CD4-positive, alpha-beta T cell treated with Interleukin-6 at 100 ng/mL for 8 hours (primary cell): ENCODE measurements at places on chromosomes 3 and 15.

GRCh38 chr15:29727871-29728270 lies 94.4 kb downstream of the TJP1 start:
- no peak for DNase-seq

DNA sequence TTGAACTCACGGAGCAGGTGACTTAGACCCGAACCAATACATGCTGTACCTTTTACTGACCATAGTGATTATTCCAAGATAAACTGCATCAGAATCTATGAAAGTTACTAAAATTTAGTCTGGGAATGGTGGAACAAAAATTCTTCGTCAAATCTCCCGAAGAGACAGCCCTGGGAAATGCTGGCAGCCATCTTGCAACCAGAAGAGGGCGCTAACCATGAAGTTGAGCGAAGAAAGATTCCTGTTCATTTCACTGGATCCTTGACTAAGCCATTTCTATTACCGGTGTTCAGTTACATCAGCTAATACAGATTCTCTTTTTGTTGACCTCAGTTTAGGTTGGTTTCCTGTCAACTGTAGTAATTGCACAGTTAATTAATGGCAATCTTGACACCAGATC lies 199.6 kb downstream of the SLC9A9 start:
- DNase-seq: no peak

DNA sequence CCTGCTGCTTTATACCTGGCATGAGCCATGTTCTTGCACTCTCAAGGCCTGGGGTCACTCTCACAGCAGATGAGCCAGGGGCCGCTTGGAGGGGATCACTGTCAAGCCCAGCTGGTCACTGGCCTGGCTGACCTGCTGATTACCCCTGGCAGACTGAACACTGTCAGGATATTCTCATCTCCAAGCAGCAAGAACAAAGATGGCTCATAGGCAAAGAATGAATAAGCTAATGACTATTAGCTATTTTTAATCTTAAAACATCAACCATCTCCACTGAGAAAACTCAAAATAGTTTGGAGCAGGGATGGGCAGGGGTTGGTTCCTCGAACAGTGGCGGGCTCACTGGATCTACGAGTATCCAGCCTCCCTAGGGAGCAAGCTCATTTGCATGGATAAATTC lies 64.4 kb upstream of the ACAN start:
- no peak for DNase-seq

GRCh38 chr3:41040256-41040655 lies 159.0 kb upstream of the CTNNB1 start:
- no peak for DNase-seq

- DNase-seq: no peak
Observed at GRCh38 chr3:23624305-23624704, 181.4 kb upstream of the UBE2E1 start.

- no peak for DNase-seq
Observed at GRCh38 chr15:25093455-25094029, 138.8 kb downstream of the SNRPN start.

DNA sequence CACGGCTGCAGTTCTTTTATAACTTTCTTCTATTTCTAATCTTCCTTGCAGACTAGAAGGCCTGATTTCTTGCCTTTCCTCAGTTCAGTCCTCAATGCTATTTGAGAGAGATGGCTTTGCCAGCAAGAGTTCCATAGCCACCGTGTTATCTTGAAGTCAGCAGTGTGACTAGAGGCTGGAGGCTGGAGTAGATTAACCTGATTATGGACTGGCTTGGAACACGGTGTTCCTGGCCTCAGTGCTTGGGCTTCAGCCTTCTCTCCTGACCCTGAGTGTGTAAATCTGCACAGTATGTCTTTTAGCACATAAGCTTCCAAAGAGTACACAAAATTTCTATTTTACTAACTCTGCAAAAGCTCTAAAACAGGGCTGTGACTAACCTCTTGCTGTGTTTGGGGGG lies 61.4 kb downstream of the CCDC54 start:
- DNase-seq: no peak

DNA sequence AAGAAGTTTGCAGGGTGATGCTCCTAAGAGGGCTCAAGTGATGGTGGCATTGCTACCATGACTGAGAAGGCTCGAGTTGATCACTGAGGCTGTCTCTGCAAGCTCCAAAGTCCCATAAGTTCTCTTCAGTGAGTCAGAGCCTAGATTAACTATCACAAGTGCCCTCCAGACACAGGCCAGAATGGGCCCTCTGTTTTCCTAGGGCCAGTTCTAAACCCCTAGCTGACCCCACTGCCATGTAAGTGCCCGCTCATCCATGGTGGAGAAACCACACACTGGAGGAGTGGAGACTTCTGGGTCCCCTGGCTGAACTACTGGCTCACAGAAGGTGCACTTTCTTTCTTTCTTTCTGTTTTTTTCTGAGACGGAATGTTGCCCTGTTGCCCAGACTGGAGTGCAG lies 87.6 kb upstream of the WNT5A start:
- DNase-seq: no peak

DNA sequence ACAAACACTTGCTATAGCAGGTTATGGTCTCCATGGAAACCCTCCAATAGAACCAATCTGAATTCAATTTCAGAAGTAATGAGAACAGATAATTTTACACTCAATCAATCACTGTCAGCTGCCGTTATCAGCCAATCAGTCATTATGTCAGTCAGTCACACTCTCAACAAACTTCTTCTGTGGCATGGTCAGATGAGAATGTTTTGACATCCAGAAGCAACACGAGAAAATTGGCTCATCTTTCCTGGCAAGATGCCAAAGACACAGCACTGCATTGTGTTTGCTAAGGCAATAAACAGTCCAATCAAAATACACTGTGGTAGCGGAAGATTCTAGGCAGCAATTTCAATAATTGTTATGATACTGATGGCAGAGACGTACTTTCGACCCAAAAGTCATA lies 190.7 kb downstream of the RORA start:
- no peak for DNase-seq

DNA sequence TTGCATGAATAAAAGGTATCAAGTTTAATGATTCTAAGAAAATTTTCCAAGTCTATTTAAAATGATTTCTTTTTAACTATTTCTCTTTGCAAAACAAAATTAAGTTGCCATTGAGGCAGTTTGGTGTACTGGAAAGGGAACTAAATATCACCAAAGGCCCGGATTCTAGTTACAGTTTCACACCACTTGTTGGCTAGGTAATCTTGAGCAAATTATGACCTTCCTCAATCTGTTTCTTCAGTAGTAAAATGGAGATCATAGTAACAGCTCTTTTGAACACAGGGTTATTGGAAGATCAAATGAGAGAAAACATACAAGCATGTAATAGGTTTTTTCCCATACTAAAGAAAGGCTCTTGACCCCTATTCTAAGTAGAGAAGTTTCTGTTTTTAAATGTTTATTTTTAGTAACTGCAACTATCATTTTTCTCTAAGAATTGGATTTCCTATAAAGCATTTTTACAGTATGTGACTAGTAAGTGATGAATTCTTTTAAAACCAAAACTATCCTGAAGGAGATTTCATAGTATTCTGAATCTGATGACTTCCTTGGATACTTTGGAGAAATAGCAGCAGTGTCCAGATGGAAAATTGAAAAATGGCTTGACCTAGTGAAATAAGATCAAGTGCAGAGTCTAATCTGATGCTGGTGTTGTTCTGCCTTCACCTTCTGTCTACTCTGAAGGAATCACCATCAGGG lies 15.7 kb downstream of the SCAANT1 start:
- no peak for DNase-seq

- peak; percentile 41 for DNase-seq
Observed at GRCh38 chr3:122299872-122300460, 25.1 kb upstream of the CSTA start.

GRCh38 chr15:77418966-77419835 lies 703 bp downstream of the PEAK1 start:
- DNase-seq: no peak

DNA sequence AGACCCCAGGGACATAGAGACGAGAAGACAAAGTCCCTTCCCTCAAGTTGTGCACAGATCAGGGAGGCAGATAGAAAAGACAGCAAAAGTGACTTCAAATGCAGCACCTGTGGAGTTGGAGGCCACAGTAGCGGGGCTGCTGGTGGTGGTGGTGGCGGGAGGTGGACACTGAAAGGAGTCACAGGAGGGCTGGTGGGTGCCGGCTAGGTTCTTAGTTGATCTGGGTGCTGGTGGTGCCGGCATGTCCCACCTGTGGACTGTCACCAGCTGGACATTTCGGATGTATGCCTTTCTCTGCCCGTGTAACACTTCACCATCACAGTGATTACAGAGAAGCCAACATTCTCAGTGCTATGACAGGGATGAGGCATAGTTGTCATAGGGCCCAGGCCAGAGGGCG lies 49.2 kb upstream of the MTMR10 start:
- no peak for DNase-seq

DNA sequence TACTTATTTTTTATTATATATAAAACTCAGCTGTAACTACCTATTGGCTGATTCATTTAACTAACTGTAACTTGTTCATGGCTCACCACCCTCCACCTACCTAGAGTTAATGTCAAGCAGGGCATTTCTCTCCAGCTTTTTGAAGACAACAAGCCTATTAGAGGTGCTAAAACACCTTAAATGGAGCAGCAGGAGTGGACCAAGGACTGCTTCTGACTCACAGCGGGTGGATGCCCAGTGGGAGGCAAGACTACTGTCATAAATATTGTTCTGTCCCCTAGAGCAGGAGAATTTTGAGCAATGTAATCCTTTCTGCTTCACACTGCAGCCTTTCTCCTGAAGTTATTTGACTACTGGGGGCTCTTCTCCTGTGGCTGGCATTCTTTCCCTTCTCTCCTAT lies 146.9 kb downstream of the CLSTN2 start:
- DNase-seq: no peak

- DNase-seq: no peak
Observed at GRCh38 chr3:57992452-57993213, 15.6 kb upstream of the FLNB start.

GRCh38 chr15:48336940-48337339 lies 5.7 kb downstream of the DUT start:
- DNase-seq: no peak

- DNase-seq: no peak
Observed at GRCh38 chr15:66789029-66790025, 87.3 kb downstream of the SMAD6 start.

DNA sequence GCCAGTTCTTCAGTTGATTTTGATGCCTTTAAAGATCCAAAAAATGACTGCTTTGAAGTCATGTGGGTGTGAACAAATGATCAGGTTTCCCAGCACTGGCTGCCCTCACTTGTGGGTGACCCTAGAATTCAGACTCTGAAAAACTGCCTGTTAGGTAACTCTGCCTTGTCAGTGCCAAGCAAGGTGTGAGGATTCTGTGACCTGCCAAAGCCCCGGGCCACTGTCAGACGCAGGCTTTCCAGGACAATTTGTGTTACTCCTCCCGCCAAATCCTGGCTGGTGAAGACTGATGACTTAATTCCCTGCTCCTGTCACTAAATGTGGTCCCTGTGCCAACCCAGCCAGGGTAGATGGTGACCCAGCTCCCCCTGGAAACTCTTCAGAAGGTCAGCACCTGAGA lies 99.2 kb upstream of the PSMD6 start:
- DNase-seq: no peak
